ENCODE measurements at places on chromosomes 2 and 18.
A peak's percentile ranks its signal among the peaks of the same experiment; 100 is the strongest.

- no peak for DNase-seq
Observed at GRCh38 chr2:200786423-200786822, 25.3 kb upstream of the BZW1 start.

DNA sequence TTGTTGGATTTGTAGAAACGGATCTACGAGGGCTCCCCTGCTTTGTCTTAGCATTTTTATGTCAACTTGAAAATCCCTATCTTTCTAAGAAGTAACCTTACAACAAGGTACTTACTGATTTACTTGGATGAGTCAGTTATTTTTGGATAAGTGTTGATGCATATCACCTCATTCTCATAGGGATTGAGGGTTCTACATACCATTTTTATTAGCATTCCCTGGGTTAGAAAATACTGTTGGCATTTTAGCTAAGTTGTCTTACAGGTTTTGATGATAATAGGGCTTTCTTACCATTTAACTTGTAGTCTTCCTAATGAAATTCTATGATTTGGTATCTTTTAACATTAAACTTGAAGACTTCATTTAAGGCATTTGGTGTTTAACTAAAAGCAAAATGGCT lies 125.2 kb downstream of the UBE2E3 start:
- no peak for DNase-seq

- DNase-seq = no peak
Observed at GRCh38 chr2:100909534-100910081, 89.7 kb downstream of the NPAS2 start.

DNA sequence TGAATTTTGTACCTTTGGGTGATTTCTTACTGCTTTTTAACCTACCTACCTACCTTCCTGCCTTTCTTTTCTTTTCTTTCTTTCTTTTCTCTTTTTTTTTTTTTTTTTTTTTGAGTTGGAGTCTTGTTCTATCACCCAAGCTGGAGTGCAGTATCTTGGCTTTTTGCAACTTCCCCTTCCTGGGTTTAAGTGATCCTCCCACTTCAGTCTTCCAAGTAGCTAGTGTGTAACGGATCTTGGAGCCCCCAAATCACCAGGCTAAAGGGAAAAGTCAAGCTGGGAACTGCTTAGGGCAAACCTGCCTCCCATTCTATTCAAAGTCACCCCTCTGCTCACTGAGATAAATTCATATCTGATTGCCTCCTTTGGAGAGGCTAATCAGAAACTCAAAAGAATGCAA lies 61.3 kb downstream of the DDX18 start:
- no peak for DNase-seq

- no peak for DNase-seq
Observed at GRCh38 chr2:70842401-70842800, 6.8 kb upstream of the CD207 start.

DNA sequence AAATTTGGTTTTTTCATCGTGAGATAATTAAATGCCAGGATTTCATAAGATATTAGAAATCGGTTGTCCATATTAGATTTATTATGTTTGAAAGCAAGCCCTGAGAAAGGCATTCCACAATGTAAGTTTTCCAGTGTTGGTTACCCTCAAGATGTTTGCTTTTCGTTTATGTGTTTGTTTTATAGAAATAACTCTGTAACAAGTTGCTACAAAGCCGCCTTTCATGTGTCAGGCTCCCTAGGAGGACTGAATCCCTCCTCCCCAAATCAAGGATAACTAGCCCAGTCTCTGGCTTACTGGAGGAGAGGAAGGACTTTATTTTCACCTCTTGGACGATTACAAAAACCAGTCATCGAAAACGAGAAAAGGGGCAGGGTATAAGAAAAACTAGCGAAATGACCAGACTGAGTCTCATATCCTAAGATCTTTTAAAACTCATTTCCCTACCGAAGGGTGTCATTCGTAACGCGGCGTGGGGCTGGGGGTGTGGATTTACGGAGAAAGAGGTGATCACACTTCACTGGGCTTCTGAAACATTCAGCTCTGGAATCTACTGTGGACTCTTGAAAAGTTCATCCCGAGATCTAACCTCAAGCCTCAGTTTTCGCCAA lies 1.0 kb upstream of the PEX13 start:
- DNase-seq = no peak

DNA sequence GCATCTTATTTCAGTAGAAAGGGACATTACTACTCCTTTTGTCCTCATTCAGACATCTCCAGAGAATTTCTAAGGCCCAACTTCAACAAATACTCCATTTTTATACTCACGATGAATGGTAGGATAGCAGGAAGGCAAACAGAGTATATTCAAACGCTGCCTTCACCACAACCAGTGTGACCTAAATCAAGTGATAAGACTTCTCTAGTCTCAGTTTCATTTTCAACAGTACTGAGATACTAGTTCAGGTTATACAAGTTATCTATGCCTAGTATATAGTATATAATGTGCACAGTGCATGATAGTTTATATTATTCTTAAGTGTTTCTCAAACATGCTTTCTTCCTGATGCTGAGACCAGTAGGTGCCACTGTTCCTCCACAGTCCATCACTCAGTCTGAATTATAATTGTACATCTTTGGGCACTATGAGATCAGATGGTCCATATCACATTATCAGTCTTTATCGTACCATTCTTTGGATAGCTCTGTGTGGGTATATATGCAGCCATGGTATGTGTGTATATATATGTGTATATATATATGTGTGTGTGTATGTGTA lies 66.3 kb upstream of the RPE start:
- DNase-seq = peak; percentile 4

DNA sequence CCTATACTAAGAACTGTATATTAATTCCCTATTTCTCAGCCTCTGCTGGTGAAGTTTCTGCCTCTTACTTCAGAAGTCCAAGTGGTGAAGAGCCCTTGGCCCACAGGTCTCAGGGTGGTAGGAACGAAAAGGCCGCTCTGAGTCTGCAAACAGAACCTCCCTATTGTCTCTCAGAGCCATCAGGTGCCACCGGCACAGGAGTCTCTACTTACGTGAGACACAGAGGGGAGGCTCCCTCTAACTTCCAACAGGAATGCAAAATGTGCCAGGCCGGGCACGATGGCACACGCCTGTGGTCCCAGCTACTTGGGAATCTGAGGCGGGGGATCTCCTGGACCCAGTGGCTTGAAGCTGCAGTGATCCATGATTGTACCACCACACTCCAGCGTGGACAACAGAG lies 143.0 kb downstream of the TPO start:
- no peak for DNase-seq

- no peak for DNase-seq
Observed at GRCh38 chr18:37668971-37669747, 103.6 kb upstream of the CELF4 start.

- DNase-seq = no peak
Observed at GRCh38 chr2:154570501-154570900, 128.0 kb upstream of the KCNJ3 start.

DNA sequence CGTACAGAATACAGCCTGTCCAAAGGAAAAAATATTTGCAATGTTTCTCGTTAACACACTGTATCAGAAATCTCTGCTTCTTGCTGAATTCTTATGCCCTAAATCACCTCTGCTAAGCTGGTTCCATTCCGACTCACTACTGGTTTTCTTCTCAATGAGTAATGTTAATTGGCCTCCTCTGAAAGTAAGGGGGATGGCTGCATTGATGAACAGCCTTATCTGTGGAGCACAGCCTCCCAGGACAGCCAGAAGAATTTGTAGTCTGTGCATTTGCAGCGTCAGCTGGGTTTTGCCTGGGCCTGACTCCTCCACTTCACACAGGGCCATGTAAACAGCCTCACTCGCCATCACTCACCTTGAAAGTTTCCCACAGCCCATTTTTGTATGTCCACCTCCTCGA lies 127.7 kb downstream of the RNF152 start:
- DNase-seq = no peak

DNA sequence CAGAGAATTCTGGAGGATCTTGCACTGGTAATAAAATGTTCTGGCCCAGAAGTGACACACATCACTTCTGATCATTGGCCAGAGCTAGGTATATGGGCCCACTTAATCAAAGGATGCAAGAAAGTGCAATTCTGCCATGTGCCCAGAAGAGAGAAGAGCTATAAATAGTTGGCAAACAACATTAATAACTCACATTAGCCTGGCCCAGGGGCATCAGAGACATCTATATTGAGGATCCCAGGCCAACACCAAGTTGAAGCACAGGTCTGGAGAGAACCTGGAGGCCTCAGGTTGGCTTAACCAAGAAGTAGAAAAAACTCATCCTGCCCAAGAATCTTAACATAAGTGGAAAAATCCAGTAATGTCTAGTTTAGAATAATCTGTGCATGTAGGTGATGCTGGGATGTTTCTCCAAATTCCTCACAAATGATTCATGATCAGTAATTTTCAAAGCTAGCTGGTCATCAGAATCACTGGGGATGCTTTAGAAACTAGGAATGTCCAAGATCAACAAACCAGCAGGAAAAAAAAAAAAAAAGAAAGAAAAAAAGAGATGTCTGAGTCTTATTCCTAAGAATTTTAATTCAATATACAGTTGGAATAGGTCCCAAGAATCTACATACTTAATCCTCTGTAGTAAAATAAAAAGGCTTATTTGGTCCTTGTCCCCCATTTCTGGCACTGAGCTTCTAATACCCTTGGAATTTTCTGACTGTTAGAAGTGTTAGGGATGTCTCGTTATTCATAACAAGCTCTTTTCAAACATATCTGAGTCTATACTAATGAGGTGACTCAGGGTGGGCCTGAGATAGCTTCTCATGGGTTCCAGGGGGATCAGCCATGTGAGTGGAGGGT lies 35.0 kb upstream of the EVA1A start:
- no peak for DNase-seq

GRCh38 chr2:136055929-136056688 lies 61.8 kb downstream of the CXCR4 start:
- no peak for DNase-seq

- DNase-seq = no peak
Observed at GRCh38 chr2:234840336-234840735, 111.5 kb upstream of the SH3BP4 start.

- DNase-seq = no peak
Observed at GRCh38 chr2:136127356-136127755, 9.4 kb upstream of the CXCR4 start.

Data from AML-193 (cell line).